Forelimb muscle (tissue), 1 donor: ENCODE measurements at places on chromosomes 6 and 20.

DNA sequence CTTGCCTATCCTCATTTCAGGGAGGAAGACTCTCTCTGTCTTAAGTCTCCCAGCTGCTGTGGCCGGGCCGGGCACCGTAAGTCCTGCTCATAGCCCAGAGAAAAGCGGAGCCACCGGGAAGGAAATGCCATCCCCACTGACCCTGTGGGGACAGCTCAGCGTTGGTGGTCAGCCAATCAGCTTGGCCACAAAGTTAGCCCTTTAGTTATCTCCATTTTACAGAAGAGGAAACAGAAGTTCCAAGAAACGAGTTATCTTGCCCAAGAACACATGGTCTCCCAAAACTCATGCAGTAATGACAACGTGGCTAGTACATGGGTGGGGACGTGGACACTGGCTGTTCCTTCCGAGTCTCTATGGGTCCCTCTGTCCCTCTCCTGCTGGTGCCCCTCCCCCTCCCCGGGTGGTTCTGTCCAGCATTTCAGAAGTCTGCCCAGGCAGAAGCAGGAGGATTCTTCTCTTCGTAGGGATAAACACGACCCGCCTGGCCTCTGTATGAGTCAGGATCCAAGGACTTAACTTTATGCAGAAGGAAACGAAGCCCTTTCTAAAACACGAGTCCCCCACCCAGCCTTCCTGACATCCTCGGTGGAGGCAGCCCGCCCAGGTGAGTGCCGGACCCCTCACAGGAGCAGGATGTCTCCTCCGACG lies 273.8 kb downstream of the CDH4 start:
- no peak for DNase-seq

DNA sequence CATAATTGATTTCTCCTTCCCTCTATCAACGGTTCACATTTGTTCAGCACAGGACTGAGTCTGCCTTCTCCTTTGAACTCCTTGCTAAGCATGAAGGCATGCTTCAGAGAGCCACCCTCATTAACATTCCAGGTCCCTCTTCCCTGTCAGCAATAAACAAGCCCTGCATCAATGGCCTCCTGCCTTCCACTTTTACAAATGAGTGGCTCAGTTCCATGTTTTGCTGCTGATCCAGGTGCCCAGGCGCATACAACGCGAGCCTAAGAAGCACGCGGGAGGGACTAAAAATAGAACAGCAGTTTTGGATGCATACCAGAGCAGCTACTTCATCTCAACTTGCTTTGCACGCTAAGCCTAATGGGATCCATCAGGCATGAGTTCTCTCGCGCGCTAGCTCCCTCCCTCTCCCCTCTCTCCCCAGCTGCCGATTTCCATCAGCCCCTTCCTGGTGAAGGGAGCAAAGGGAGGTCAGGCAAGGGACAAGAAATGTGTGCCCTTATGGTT lies 53.4 kb downstream of the TRAF3IP2 start:
- DNase-seq, result peak; percentile 94

GRCh38 chr6:82245376-82245775 lies 2.2 kb downstream of the IBTK start:
- DNase-seq, result no peak

GRCh38 chr20:48457193-48458002 lies 370.4 kb downstream of the PREX1 start:
- no peak for DNase-seq

- DNase-seq, result no peak
Measured at GRCh38 chr20:62535964-62536363, 60.2 kb upstream of the GATA5 start.

- DNase-seq, result no peak
Measured at GRCh38 chr6:116773886-116774285, 8.4 kb upstream of the FAM162B start.
